HS-27A (cell line): ENCODE measurements at places on chromosomes 11 and 22.

DNA sequence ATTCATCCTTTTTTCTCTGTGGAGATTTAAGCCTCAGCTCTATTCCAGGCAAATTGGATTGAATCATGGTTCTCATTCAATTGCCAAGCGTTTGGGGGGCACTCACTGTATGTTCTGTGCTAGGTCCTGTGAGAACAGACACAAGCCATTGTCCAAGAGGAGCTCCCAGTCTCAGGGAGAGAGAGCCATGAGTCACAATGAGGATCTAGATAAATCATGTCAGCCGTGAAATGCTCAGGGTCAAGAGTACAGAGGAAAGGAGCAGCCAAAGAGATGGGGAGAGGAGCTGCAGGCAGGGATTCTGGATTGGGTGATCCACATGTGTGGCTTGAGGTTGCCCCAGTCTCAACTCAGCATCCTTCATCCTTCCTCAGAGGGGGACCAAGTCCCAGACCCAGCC lies 93.6 kb downstream of the FEZ1 start:
- no peak for DNase-seq

DNA sequence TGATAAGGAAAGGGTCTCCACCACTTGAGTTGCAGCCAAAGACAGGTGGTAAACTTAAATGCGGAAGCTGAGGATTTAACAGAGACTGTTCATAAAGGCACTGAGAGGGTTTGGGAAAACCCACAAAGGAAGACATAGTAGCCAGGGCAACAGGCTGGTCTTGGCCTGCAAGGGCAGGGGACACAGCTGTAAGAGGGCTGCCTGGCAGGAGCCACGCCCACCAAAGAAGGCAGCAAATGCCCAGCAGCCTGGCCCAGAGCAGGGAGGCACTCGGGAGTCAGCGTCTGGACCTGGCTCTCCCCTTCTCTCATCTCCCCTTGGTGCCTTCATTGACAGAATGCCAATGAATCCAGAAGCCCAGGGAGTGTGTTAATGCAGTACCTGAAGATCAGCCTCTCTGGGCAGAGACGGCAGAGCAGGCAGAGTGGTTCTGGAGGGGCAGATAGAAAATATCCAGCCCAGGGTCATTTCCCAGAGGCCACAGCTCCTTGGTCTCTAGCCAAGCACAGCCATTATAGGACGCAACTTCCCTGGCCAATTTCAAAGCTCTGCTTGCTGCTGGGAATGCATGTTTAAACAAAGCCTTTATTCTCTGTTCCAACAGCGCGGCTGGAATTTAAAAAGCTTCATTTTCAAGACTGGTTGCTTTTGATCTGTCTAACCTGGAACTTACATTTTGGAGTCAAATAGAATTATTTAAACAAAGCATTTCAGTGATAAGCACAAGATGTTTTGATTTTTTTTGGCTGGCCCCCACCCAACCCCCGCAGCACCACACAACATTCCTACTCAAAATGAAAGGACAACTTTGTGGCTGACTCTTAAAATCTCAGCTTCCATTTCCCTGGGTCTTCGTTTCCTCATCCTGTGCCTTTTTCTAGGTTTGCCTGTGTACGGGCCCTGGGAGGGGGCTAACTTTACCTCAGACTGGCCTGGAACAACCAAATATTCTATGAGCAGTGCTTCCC lies 125.6 kb upstream of the LMO1 start:
- DNase-seq = no peak

GRCh38 chr11:122743949-122744348 lies 88.4 kb downstream of the UBASH3B start:
- DNase-seq = no peak

- DNase-seq = no peak
These were observed 1.1 kb downstream of the APLP2 start for GRCh38 chr11:130070846-130071200.

GRCh38 chr11:69644071-69644961 lies 3.4 kb downstream of the CCND1 start:
- DNase-seq = no peak

- no peak for DNase-seq
These were observed 729.8 kb upstream of the ANO3 start for GRCh38 chr11:25602149-25602548.

GRCh38 chr11:83613767-83614121 lies 327.6 kb upstream of the CCDC90B start:
- DNase-seq = no peak

- peak; percentile 60 for DNase-seq
These were observed 2.4 kb upstream of the LRP4 start for GRCh38 chr11:46920755-46921154.

DNA sequence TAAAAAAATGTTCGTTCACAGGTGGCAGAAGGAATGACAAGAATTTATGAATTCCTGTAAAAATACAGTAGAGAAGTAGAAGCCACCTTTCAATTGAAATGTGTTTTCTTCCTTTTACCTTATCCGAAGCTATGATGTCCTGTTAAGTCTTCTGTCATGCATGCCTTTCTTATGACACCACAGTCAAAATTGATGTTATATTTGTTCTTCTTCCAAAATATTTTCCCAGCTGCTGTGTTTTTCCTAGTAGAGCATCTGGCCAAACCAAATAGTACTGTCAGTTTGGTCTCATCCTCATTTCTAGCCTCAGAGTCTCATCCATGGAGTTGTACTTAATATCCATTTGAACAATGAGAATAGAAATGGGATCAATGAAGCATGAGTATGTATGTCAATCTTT lies 206.1 kb downstream of the PGR start:
- DNase-seq = no peak

DNA sequence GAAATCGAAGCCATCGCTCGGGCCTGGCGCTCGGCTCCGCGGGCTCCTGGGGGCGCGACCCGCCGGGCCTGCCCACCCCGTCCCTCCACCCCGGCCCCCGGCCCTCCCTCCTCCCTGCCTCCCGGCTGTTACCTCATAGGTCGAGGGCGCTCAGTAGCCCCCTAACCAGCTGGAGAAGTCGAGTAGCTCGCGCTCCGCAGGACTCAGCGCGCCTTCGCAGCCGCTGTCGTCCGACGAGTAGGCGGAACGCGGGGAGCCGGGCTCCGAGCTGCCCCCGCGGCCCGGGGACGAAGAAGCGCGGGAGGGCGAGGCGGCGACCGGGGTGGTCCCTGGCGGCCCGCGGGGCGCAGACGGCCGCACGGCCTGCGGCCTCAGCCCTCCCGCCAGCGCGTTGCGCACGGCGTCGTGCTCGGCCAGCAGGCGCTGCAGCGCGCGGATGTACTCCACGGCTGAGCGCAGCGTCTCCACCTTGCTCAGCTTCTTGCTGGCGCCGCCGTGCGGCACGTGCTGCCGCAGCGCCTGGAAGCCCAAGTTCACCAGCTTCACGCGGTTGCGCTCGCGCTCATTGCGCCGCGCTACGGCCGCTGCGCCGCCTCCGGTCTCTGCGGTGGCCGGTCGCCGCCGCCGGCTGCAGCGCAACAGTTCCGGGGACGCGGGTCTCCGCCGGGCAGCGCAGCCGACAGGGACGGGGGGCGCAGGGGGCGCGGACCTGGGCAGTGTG lies 627 bp downstream of the ASCL2 start:
- no peak for DNase-seq

GRCh38 chr11:80167766-80168165 lies 726.9 kb upstream of the TENM4 start:
- DNase-seq = peak; percentile 55

DNA sequence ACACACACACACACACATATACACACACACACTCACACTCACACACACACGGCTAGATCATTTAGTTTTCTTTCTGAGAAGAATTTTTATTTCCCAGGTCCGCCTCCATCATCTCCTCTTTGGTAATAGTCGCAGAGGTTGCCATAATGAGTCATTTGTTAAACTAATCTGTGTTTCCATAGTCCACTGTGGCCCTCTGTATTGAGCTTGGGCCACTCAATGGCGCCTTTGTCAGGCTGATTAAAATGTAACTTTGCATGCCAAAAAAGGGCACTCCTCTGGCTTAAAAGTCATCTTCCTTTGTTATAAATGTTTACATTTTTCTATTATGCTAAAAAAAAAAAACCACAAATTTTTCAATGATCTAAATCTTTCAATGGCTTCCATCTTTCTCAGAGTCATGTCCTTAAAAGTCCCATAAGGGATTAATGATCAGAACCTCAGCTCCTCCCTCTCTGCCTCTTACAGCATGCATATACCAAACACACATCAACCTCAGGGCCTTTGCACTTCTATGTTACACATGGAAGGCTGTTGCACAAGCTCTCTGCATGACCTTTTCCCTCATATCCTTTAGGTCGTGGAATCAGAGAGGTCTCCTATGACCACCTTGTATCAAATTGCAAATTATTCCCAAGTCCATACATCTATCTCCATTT lies 35.3 kb downstream of the EHF start:
- DNase-seq = no peak

DNA sequence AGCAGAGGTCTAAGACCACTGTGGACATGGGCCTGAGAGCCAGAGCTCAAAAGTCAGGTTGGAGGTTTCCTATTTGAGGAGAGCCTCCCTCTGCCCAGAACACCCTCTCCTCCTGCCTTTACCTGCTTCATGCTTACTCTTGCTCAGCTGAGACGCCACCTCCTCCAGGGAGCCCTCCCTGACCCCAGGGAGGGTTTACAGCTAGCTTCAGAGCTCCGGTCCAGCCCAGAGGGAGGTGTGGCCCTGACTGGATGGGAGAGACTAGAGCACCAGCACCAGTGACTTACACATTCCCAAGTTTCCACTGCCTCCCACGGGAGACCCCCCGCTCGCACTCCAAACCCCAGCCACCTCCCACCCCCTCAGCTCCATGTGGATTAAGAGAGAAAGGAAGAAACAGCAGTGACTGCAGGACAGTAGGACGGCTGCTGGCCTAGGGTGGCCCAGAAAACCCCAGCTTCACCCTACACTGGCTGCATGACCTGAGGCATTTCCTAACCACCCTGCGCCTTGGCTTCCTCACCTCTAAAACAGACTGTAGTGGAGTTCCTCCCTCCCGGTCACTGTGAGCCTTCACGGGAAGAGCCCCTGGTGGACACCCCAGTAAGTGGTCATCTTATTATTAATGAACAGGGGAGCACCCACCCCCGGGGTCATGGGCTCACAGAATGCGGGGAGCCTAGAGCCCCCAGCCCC lies 24.5 kb upstream of the PDGFB start:
- no peak for DNase-seq

DNA sequence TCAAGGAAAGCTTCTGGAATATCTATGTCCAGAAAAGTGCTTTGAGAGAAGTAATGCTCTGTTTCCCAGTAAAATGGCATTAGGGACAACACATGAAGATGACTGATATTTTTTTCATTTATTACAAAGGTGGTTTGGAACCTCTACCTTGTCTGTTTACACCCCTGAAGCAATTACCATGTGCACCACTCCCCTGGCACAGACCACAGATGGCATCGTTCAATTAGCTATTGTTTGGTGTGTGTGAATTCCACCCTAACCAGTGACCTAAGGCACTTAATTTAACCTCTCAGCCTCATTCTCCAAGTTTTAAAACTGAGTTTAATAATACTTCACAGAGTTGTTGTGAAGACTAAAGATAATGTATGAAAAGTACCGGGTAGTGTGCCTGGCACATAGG lies 127.6 kb upstream of the BMAL1 start:
- no peak for DNase-seq

DNA sequence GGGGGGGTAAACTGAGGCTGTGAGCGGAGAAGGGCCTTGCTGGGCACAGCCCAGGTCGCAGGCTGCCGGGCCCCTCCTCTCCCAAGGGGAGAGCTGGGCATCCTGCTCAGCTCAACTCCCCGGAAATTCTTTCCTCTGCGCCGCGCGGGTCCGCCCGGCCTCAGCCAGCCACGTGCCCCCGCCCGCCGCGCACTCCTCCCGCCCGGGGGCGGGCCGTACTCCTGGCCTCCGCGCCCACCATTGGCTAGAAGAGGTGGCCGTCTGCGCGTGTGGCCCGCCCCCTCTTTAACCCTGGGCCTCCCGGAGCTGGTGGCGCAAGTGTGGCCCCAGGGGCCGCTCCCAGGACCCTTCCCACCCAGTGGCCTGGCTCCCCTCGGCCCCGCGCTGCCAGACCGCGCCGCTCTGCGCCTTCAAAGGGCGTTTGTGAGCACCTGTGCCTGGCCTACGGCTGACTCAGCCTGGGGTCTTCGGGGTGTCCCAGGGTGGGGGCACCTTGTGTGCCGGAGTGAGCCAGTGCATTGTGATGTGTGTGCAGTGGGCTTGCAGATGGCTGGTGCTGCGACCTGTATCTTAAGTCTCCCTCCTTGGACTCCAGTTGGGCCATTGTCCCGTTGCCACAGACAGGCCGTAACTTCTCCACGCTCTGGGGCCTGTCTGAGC lies 2.0 kb downstream of the MRGPRF start:
- DNase-seq = no peak

DNA sequence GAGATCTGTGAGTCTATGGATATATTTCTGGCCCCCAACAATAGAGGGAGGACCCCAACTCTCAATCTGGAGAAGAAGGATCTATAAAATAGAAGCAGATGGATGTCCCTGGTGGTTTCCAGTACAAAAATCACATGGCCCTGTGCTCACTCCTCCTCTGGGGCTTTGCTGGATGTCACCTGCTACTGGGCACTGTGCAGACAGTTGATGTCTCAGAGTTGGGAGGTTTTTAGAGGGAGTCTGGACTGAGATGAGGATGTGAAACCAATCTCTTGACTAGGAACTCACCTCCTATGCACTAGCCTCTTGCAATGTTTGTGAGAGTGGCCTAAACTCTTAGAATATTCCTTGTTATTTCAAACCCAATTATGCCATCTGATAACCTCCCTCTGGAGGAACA lies 107.2 kb downstream of the SCN3B start:
- DNase-seq = no peak

DNA sequence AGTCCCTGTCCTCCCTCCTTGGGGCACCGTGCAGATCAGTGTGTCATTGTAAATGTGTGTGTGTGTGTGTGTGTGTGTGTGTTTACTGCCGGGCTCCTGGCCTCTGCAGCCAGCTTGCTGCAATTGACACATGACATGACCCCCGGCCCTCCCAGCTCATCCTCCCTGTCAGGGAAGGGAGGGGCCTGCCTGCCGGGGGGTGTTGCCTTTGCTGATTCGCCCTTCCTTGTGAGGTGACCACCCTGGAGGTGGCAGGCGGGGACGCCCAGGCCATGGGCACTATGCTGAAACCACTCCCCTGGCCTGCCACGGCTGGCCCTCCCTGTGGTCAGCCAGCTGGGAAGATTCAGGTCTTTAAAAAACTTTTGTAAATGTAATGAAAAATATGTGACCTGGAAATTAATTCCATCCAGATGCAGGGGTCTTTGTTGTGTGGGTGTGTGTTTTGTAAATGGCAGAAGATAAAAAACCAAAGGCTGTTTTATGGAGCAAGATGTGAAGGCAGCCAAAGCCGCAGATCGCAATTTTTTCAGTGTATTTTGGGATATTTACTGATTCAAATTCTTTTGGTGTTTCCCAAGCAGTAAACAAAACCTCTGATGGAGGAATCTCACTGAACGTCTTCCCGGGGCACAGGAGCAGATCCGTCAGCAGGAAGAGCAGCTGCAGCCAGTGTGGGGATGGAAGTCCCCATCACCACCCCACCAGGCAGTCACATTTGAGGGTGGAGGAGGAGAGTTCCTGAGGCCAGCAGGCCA lies 23.2 kb downstream of the SHISAL1 start:
- DNase-seq = no peak
